ENCODE measurements at places on chromosomes 13 and 19.

- DNase-seq, result no peak
These were observed 5.0 kb upstream of the ONECUT3 start for GRCh38 chr19:1748115-1748872.

GRCh38 chr19:8641908-8642547, 11.6 kb downstream of the NFILZ start:
- no peak for DNase-seq

GRCh38 chr19:54485851-54486250, 12.8 kb upstream of the CDC42EP5 start:
- DNase-seq, result no peak

- DNase-seq, result no peak
These were observed 28.6 kb upstream of the KLF12 start for GRCh38 chr13:74162782-74163181.

DNA sequence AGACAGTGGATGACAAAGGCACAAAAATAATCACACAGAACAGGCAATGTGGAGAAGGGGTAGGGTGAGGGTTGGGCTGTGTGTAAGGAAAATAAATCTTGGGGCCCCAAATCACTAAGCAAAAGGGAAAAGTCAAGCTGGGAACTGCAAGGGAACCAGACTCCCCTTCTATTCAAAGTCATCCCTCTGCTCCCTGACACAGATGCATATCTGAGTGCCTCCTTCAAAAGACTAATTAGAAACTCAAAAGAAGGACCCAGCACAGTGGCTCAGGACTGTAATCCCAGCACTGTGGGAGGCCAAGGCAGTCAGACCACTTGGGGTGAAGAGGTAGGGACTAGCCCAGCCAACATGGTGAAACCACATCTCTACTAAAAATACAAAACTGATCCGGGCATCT, 18.3 kb downstream of the ZNF611 start:
- no peak for DNase-seq

- no peak for DNase-seq
These were observed 9.8 kb upstream of the LIN7B start for GRCh38 chr19:49104229-49104864.

DNA sequence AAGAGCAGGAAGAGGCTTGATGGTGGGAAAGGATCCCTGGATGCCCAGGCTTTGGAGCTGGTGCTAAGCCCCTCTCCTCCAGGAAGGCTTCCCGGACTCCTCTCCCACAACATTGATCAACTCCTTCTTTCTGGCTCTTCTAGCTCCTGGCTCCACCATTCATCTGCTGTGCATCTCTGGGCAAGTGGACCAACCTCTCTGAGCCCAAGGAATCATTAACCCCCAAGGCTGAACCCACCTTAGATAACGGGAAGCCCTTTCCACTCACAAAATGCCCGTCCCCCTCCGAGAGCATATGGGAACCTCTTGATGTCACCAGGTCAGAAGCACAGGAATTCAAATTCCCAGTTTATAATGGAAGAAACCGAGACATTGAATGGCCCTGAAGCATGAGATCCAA, 5.2 kb downstream of the SIRT6 start:
- DNase-seq, result no peak

DNA sequence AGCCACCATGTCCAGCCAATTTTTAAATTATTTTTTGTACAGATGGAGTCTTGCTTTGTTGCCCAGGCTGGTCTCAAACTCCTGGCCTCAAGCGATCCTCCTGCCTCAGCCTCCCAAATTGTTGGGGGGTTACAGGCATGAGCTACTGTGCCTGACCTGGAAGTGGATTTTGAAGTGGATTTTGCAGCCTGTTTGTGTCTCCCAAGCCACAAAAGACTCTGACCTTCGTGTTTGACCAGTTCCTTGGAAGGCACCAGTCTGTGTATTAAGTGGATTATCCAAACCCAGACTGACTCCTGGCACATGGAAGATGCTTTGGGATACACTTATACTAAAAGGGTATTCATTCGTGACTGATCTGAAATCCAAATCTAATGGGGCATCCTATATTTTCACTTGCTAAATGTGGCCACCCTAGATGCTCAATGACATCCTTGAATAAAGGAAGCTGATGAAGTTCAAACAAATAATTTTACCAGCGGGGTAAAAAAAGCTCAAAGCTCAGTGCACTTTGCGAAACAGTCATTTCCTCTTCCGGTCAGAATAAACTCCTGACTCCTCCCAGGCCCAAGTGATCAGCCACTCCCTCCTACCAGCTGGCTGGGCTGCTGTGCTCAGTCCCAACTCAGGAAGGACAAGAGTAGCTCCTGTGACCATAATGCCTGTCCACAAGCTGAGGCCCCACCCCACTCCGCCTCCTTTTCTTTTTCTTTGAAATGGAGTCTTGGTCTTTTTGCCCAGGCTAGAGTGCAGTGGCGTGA, 32.6 kb upstream of the GATAD2A start:
- DNase-seq, result no peak

Data from stimulated activated CD4-positive, alpha-beta T cell treated with anti-CD3 and anti-CD28 coated beads, Interleukin-1b, Interleukin-23, amount 100 ng/mL, for 1 hour (primary cell).